Left cardiac atrium (tissue), 4 donors: ENCODE measurements at places on chromosomes 6 and 20. TPM values are rescaled to one million over a fixed set of nuclear protein-coding genes. Genes with fewer than 3 reads are reported as not detected.

Gene PRR18
- 0.26 TPM for total RNA-seq

Gene OSBPL2
- 40.1 TPM for total RNA-seq

Gene PACRG
- 4.5 TPM for total RNA-seq

DNA sequence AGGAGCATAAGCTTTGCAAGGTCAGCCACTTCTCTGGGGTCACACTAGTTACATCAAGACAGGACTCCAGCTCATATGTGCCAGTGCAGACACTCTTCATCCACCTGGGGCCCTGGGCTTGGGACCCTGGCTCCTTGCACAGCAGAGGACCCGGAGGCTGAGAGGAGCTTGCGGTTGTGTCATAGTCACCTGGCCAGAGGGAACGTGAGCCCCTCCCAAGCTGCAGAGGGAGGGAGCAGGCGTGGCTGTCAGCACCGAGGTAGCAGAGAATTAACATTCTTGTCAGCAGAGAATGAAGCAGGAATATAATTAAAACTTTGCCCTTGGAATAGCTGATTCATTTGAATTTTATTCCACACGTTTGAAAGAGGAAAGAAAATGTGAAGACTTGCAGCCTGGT, 36.8 kb downstream of the BCAS4 start:
- no peak for DNase-seq

DNA sequence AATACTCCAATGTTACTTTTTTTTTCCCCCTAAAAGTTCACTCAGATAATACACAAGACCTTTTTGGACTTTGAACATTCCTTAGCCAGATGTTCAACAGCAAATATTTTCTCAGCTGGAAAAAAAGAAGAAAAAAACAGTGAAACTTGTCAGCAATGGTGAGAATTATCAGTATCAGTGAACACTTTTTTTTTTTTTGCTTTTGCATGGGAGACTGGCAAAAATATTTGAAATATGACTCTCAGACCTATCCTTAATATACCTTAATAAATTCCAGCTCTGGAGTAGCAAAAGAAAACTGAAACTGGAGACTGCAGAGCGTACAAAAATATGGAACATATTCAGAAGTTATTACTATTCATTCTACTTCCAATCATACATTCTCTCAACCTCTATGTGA, 92.3 kb downstream of the RFPL4B start:
- no peak for DNase-seq

DNA sequence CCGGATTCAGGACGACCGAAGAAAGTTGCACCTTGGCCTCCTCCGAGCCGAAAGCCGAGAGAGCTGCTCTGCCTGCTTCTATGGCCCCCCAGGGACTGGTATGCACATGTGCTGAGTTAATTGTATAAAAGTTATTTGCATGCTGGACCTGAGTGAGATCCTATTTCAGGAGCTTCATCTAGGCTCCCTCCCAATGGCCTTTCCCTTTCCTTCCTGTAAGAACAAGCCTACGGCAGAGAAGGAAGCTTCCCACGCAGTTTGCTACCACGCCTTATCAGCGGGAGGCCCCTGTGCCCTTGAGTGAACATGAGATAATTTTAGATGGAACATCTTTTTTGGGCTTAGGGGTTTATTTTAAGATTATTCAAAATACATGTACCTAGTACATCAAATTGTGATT, 65.9 kb downstream of the RIN2 start:
- DNase-seq, result peak; percentile 60
